CD4-positive, alpha-beta T cell treated with Interleukin-4 for 1 hour (primary cell): ENCODE measurements at places on chromosomes 11 and 22.

- no peak for DNase-seq
Measured at GRCh38 chr22:43099095-43099494, 9.9 kb upstream of the TTLL1 start.

DNA sequence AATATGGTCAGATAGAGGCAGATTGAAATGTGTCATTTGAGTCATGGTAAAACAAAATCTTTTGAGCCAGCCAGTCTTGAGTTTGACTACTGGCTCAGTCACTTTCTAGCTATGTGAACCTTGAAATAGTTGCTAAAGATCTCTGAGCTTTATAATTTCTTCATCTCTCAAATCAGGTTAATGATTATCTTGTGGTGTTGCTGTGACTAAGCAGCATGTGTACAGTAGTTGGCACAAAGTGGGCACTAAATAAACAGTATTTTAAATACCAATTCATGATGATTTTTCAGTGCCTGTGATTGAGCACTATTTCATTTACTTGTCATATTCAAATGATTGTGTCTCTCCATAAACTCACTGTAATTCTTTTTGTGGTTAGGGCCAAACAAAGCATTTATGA lies 70.8 kb downstream of the RAB38 start:
- no peak for DNase-seq

- DNase-seq: no peak
Measured at GRCh38 chr11:8285228-8285627, 21.6 kb upstream of the LMO1 start.

GRCh38 chr11:115201111-115201792 lies 303.0 kb downstream of the CADM1 start:
- no peak for DNase-seq

DNA sequence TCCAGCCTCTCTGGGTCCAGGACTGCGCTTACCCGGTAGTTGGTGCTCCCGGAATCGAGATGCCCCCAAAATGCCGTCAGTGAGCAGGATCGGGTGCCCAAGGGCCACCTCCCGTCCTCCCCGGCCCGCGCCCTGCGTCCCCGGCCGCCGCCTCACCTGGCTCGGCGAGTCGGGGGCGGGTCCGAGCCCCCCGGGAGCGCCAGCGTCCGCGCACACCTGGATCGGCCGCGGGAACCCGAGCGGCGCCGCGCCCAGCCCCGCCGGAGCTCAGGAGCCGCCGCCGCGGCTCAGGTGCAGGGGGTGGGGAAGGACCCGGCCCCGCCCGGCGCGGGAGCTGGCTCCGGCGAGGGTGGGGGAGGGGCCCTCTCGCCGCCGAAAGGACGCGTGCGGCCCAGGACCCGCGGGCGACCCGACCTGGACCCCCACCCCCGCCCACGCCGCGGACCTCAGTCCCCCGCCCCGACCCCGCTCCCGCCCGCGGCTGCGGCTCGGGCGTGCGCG lies at the start of gene SHANK2:
Gene SHANK2 (minus strand): TSS at position 309 of the 501 bp plus-strand sequence. CDS start 105,251 bp downstream, outside the sequence.
- no peak for DNase-seq

DNA sequence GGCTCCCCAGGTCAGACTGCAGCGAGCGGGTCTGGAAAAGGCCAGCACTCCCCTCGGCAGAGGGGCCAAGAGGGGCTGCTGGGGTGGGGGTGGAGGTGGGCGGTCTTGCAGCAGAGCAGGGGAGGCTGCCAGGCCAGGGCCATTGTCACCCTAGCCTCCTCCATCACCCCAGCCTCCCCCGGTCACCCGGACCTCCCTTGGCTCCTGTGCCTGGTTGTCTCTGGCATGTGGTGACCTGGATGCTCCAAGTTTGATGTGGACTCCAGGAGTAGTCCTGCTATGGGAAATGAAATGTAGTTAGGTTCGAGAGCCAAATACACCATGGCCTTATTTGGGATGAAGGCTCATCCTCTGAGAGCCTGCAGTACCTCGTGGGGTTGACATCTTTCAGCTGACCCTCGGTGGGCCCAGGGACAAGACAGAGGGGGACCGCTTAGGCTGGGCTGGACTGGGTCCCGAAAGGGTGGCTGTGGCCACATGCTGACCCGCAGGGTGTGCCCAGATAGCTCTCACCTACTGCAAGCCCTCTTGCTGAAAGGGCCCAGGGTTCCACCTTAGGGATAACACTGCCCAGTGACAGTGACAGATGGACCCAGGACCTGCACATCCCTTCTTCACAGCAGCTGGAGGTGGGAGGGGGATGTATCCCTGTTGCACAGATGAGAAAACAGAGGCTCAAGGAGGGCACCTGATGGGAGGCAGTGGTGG lies 24.1 kb downstream of the MRGPRD start:
- DNase-seq: no peak

GRCh38 chr11:122755409-122755808 lies 82.9 kb upstream of the CRTAM start:
- no peak for DNase-seq

DNA sequence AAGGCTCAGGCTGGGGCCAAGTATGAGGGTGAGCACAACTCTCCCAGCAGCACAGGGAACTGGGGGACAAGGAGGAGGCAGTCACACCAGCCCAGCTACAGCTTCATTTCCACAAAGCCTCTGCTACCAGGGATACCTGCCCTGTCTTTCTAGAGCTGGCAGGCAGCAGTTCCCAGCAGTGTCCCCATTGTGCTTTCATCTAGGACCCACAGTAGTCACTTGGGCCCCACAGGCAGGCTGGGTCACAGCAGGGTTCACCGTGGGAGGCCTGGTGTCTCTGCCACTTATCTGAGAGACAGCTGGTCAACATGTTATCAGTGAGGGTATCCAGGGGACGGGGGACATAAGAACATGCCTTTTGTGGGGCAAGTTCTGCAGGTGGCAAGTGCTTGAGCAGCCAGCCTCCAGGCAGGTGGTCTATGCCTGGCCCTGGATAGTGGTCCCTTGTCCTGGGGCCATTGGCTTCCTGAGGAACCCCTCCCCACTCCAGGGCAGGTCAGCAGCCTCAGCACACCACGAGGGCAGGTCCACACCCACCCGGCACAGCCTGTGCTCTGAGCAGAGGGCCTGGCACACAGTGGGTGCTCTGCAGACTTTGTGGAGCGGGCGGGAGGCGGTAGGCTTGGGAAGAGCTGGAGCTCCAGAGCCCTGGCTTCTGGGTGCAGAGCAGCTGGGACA lies 29.9 kb downstream of the GNAZ start:
- DNase-seq: no peak

DNA sequence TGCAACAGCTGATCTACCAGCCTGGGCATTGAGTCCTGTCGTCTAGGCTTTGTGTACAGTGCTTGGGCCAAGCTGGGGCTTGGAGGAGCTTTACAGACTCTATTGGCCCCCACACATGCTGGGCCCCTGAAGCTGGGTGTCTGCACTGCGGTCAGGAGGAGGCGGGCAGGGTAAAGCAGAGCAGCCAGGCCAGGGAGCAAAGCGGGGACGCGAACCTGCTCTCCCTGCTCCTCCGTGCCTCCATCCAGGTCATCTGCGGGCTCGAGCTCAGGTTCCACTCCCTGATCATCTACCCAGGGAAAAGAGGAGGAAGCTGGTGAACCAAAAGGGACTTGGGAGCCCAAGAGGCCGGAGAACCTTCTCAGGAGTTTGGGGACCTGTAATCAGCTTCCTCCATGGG lies 27.0 kb downstream of the USH1C start:
- no peak for DNase-seq

GRCh38 chr22:36330127-36330526 lies 57.6 kb downstream of the MYH9 start:
- no peak for DNase-seq

DNA sequence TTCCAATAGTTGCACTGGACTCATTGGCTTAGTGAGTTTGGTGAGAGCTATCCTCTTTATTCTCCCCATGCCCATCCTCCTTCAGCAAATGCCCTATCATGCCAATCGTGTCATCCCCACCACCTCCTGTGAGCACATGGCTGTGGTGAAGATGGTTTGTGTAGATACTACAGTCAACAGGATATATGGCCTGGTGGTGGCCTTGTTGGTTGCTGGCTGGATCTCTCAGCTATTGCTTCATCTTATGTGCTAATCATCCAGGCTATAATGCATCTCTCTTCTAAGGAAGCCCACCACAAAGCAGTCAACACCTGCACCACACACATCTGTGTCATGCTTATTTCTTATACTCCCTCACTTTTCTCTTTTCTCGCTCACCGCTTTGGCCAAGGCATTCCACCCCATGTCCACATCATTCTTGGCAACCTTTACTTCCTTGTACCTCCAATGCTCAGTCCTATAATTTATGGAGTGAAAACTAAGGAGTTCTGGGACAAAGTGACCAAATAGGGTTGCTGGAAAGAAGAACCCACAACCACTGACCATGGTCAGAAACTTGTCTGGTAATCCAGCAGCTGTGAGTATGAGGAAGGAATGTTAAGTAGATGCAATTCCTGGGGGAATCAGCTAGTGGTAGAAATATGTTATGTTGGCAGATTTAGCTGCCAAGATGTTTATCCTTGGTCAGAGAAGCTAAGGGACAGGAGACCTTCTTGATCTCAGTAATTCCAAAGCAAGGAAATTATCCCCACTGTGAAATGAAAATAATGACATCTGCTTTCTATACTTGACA lies 16.3 kb upstream of the OR56B1 start:
- DNase-seq: no peak

DNA sequence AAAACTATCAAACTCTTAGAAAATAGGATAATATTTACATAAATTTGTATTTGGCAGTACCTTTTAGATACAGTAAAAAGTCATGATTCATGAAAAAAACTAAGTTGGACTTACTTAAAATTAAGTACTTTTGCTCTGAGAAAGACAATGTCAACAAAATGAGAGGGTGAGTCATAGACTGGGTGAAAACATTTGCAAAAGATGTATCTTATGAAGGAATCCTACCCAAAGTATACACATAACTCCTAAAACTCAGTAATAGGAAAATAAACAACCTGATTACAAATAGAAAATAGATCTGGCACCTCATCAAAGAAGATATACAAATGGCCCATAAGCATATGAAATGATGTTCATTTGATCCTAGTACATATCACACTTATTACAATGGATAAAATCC lies 1154.6 kb downstream of the JRKL start:
- no peak for DNase-seq

- peak; percentile 3 for DNase-seq
Measured at GRCh38 chr11:108947654-108948570, 283.0 kb downstream of the DDX10 start.

DNA sequence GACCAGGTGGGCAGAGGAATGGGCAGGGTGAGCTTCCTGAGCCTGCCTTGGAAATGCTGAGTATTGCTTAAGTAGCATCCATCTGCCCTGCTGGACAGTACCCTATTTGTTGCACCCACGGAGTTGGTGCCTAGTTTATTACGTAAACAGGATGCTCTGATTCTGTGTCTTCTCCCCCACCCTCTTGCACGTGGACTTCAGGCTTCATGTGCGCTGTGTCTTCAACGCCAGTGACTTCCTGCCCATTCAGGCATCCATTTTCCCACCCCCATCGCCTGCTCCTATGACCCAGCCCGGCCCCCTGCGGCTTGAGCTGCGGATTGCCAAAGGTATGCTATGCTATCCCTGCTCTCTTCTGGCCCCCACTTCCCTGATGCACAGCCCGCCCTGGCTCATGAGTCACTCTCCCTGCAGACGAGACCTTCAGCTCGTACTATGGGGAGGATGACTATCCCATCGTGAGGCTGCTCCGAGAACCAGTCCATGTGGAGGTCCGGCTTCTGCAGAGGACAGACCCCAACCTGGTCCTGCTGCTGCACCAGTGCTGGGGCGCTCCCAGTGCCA lies 5.7 kb downstream of the ZP1 start:
- no peak for DNase-seq

DNA sequence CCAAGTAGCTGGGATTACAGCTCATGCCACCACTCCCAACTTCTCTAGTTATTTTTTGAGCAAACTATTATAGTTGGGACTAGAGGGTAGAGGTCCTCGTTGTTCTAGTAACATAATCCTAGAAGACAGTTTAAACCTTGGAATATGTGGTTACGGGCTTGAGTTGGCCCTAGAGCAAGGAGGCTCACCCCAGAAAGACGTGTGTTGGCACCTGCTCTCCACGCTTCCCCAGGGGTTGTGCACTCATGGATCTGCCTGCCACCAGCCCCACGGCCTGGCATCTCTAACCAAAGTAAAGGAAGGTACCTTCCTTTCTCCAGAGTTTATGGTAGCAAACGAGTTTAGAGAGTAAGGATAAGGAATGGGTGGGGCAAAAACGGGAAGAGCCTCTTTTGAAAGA lies 79.0 kb downstream of the SCN3B start:
- no peak for DNase-seq

- DNase-seq: no peak
Measured at GRCh38 chr11:11263238-11264005, 89.6 kb downstream of the CSNK2A3 start.

DNA sequence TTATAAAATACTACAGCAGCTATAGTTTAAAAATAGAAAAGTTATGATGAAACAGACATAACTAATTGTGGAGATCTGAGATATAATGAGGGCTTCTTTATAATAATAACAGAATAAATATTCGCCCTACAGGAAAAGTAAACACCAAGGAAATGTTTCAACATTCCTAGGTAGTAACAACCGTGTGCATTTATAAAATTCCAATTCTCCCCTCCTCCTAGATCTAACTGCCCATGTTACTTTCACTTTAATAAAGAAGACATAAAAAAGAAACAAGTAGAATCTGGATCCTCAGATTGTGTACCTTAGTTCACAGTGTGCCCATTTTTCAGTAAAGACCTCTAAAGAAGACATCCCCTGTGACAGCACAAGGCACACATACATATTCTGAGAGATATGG lies 57.8 kb upstream of the MN1 start:
- no peak for DNase-seq

- no peak for DNase-seq
Measured at GRCh38 chr11:89490981-89491690, at the start of gene NOX4. Gene NOX4 (minus strand): TSS chr11:89491375. CDS start chr11:89491246, 129 bp downstream.

- peak; percentile 76 for DNase-seq
Measured at GRCh38 chr22:50252082-50253045, 1.3 kb upstream of the HDAC10 start.

DNA sequence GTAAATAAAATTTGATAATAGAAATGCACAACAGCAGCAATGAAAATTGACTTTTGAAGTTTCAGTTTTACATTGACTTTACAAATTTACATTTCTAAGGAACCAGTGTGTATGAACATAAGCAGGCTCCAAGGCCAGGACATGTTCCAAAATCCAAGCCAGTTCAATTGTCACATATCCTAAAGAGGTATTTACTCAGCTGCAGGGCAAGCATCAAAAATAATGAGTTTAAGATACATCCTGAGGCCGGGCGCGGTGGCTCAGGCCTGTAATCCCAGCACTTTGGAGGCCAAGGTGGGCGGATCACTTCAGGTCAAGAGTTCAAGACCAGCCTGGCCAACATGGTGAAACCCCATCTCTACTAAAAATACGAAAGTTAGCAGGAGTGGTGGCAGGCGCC lies 39.0 kb upstream of the AKIP1 start:
- no peak for DNase-seq

GRCh38 chr22:24191381-24191841 lies 10.1 kb downstream of the SUSD2 start:
- no peak for DNase-seq
